ENCODE measurements at places on chromosomes 7 and 10. TPM values are rescaled to one million over a fixed set of nuclear protein-coding genes. Genes with fewer than 3 reads are reported as not detected.

LCOR gene
- total RNA-seq: 14.9 TPM

ZNF853 gene
- total RNA-seq: 0.38 TPM

CDHR1 gene
- not detected for total RNA-seq

CPA2 gene
- total RNA-seq: not detected

IDI1 gene
- 74.3 TPM for total RNA-seq

ANLN gene
- 373 TPM for total RNA-seq

ANKIB1 gene
- 42.9 TPM for total RNA-seq

NPTX2 gene
- total RNA-seq: 3,060 TPM

MRPL43 gene
- total RNA-seq: 99.8 TPM

GRM8 gene
- total RNA-seq: 0.11 TPM

DENND2A gene
- not detected for total RNA-seq

GRCh38 chr7:22826593-22826992, 3.9 kb upstream of the TOMM7 start:
- DNase-seq: no peak

- no peak for DNase-seq
Measured at GRCh38 chr7:38801786-38802185, 107.2 kb downstream of the VPS41 start.

GRCh38 chr10:77737608-77738007, 100.0 kb upstream of the KCNMA1 start:
- DNase-seq: peak; percentile 98

DNA sequence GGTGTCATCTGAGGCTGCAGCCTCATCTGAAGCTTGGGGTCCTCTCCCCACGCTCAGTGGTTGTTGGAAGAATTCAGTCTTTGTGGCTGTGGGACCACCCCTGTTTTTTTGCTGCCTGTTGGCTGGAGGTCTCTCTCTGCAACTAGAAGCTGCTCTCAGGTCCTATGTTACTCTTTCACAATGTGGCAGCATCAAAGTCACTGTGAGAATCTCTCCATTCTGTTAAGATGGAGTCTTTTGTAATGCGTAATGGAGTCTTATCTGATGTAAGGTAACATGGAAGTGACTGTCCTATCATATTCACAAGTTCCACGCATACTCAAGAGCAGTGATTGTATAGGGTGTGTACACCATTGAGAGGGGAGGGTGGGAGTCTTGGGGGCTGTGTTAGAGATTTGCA, 24.9 kb downstream of the TSPAN13 start:
- DNase-seq: no peak

GRCh38 chr10:52759154-52759553, 13.4 kb downstream of the MBL2 start:
- no peak for DNase-seq

GRCh38 chr10:99766302-99766681, 16.1 kb upstream of the ABCC2 start:
- DNase-seq: no peak

- DNase-seq: peak; percentile 60
Measured at GRCh38 chr7:82234457-82235049, 209.0 kb downstream of the CACNA2D1 start.

- DNase-seq: peak; percentile 44
Measured at GRCh38 chr10:84429926-84430520, 101.6 kb downstream of the CCSER2 start.

GRCh38 chr7:55144333-55145317, 125.8 kb downstream of the EGFR start:
- DNase-seq: no peak

GRCh38 chr7:81007051-81007450, 88.2 kb upstream of the SEMA3C start:
- DNase-seq: no peak

DNA sequence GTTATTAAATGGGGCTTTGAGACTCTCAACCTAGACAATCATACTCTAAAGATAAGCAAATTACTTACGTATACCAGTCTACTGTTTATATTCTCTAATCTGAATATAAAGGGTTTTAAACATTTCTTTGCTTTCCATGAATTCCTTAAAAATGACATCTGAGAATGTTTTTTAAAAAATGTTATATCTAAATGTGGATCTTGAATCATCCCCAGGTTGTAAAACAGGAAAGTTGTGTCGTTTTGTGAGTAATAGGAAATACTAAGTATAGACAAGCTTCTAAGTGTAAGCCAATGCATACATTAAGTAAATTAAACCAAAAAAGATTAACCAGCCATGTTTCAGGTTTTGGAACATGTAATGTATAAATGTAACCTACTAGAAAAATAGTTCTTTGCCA, 26.8 kb downstream of the ADD3 start:
- DNase-seq: no peak

DNA sequence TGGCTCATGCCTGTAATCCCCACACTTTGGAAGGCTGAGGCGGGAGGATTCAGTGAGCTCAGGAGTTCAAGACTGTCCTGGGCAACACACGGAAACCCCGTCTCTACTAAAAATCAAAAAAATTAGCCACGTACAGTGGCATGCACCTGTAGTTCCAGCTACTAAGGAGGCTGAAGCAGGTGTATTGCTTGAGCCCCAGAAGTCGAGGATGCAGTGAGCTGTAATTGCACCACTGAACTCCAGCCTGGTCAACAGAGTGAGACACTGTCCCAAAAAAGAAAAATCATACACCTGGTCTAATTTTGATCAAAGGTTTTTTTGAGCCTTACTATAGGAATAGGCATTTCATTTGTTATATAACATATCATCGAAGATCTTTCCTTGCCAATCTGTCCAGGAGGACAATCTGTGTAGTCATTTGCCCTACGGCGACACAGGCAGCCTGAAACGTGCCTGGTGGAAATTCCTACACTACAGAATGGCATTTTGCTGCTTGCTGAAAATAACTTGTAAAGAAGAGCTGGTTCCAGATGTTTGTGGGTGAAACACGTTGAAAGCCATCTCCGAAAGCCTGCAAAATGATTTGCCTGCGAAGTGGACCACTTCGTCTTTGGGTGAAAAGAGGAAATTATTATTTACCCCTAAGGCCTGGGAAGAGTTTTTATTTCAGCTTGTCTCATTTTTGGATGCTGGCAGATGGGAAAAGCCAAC, 31.3 kb upstream of the GDI2 start:
- no peak for DNase-seq

GRCh38 chr7:143003393-143004051, 23.4 kb downstream of the OR9A2 start:
- DNase-seq: peak; percentile 52

- no peak for DNase-seq
Measured at GRCh38 chr10:32372000-32372875, 25.3 kb upstream of the EPC1 start.

DNA sequence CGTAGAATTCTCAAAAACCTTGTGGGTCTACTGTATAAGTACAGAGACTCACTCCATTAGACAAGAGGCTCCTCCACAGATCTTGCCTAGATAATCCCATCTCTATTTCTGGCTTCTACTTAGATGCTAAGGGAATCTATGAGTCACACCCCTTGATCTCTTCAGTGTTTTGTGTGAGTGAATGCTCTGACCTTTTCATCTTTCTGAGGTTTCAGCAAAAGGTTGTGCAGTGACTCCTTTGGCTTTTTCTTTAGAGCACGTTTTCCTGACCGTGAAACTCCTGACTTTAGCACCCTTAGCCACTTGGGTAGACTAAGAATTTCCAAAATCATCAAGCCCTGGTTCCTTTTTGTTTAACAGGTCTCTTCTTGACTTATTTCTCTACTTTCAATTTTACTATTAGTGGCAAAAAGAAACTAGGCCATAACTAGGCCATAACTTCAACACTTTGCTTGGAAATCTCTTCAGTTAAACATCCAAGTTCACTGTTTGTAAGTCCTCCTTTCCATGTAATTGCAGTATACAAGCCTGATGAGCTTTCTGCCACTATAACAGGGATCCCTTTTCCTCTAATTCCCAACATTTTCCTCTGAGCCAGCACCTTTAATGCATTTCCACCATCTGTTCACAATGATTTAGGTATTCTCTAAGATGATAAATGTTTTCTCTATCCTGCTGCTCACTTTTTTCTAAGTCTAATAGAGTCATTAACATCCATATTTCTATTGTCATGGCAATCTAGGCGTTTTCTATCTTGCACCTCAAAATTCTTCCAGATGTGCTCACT, 19.4 kb downstream of the COPG2 start:
- peak; percentile 96 for DNase-seq

- DNase-seq: peak; percentile 23
Measured at GRCh38 chr7:78315119-78315518, 516.5 kb downstream of the PHTF2 start.

DNA sequence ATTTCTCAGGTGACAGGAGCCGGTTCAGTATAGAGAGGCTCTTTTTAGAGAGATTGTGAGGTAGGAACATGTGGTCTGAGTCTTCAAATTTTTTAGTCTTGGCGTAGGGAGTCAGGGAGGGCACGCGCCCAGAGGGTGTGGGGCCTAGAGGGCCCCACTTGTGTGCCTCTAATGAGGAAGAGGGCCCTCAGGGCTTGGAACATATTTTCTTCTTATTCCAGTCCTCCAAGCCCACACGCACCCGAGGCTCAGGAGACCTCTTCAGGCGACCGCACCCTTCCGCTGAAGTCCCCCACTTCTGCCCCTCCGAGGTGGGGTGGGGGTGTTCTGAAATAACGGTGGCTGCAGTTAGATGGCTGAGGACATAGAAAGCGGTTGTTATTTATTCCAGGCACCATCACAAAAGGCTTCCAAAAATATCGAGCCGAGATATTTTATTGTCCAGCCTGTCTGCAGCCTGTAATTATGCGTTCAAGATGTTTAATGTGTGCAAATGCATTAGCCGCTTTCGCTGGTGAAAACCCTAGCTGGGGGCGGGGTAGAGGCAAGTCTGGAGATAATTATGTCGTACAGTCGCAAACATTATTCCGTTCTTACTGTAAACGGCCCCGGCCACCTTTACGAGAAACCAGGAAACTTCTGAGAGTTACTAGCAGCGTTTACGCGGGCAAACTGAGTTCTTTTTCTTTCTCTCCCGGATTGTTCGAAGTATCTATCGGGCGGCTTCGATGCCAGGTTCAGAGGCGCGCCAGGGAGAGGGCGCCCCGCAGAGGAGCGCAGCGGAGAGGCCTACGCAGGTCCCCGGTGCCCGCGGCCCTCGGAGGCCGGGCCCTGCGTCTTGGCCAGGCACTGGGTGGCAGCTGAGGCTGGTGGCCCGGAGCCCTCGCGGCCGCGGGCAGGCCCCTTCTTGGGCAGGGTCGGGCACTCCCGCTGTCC, 12.9 kb upstream of the HOXA13 start:
- no peak for DNase-seq

- DNase-seq: no peak
Measured at GRCh38 chr7:95865716-95866371, 93.5 kb downstream of the DYNC1I1 start.

DNA sequence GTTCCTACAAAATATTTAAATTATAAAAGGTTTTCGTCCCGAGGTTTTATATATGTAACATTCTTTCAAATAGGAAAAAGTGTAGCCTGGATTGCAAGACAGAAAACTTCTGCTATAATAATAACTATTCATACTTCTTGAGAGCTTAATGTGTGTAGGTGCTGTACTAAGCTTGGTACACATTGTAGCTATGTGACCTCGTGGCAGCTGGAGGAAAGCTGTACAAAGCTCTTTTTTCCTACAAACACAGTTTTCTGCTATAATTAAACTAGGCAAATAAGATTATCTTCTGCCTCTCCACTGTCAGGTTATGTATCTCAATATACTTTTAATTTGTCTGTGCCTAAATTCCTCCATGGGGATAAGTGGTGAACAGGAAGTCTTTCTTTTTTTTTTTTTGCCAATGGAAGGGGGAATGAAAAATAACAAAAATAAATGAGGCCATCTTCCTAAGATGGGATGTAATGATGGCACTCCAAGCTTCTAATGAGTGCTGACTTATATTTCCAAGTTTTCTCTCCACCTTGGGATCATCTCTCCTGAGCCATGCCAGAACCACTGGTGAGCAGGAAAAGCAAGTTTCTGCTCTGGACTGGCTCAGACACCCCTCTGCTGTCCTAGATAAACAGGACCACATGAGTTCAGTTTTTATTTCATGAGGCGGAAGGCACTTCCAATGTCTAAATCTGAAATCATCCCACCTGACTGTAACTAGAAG, 9.9 kb downstream of the SGMS1 start:
- DNase-seq: no peak
